ENCODE measurements at places on chromosomes 3 and 15.
A peak's percentile ranks its signal among the peaks of the same experiment; 100 is the strongest.

DNA sequence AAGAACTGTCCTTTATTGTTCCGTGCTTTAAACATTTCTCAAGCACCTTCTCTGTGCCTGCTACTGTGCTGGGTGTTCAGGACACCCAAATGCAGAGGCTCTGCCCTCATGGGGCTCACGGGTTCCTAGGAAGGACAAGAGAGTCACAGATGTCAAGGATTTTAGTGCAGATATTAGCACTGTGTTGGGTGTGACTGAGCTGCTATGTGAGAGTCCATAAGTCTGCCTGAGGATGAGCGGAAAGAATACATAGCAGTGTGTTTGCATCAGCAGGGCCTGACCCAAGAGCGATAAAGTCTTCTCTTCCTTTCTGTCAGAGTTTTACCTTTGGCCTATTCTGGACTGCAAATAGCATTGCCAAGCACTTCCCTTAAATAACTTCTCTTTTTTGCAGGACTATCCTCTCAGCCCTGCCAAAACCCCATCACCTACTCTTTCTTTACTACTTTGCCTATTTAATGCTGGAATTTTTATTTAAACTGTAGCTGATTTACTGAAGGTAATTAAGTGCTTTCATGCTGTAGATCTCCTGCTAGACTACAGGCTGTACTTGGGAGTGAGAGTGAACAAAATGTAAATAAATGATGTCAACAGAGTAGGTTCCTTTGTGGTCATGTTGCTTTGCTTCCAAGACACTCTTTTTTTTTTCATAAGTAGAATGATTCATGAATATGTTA is 459.4 kb upstream of the TPRG1 start:
- no peak for DNase-seq

DNA sequence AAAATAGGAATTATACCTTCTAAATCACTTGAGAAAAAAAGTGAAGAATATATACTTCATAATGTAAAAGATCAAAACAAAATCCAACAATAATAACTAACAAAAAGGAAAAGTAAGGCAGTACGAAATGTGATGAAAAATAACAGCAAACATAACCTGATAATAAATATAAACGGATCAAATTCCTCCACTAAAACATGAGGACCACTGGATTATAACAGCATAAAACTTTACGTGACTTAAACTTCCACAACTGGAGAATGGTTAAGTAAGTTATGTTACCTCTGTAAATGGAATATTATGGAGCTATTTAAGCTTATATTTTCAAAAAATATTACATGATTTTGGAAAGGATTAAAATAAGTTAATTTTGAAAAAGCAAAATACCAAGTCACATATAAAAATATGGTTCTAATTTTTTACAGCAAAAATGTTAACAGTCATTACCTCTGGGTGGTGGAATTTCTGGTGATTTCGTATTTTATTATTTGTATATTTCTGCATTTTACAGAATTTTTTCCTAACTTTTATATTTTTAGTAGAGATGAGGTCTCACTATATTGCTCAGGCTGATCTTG is 7.0 kb downstream of the SLC6A20 start:
- no peak for DNase-seq

DNA sequence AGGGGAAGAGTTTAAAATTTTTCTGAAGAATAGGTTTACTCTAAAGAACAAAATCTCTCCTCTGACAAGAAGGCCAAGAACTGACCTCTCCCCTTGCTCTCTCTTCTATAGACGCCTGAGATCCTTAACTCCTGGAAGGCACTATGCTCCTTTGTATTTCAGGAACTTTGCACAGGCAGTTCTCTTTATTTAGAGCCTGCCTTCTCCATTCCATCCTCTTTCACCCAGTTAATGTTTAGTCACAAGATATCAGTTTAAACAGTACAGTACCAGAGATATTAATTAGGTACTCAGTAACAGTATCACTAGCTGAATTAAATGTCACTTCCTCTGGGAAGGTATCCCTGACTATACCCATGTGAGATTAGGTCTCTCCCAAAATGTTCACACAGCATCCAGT is 33.5 kb downstream of the HERC1 start:
- no peak for DNase-seq

- no peak for DNase-seq
These were observed 106.3 kb upstream of the BOC start for GRCh38 chr3:113105093-113105449.

DNA sequence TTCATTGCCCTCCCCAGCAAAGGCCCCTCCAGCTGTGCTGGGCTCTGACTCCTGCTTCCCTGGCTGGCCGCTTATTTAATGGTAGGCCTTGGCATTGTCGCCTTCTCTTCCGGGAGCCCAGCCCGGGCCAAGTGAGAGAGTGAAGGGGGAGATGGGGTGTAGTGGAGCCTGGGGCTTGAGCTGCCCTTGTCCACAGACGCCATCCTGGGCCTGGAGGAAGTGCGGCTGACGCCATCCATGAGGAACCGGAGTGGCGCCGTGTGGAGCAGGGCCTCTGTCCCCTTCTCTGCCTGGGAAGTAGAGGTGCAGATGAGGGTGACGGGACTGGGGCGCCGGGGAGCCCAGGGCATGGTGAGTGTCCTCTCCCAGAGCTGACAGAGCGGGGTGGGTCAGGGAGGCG is 3.3 kb downstream of the LMAN1L start:
- DNase-seq = no peak

DNA sequence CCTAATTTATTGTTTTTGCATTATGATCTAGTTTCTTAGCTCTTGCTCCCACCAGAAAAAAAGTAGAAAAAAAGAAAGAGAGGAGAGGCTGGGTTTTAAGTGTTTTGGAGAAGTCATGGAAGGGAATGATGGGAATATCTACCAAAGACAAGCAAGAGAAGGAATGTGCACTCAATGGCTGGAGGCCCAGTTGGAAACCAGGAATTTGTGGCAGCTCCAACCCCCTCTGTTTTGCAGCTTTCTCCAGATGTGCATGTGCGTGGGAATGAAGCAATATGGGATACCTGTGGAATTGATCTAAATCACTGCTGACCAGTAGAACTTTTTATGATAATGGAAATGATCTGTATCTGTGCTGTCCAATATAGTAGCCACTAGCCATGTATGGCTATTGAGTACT is 27.1 kb downstream of the EIF2AK4 start:
- DNase-seq = no peak

DNA sequence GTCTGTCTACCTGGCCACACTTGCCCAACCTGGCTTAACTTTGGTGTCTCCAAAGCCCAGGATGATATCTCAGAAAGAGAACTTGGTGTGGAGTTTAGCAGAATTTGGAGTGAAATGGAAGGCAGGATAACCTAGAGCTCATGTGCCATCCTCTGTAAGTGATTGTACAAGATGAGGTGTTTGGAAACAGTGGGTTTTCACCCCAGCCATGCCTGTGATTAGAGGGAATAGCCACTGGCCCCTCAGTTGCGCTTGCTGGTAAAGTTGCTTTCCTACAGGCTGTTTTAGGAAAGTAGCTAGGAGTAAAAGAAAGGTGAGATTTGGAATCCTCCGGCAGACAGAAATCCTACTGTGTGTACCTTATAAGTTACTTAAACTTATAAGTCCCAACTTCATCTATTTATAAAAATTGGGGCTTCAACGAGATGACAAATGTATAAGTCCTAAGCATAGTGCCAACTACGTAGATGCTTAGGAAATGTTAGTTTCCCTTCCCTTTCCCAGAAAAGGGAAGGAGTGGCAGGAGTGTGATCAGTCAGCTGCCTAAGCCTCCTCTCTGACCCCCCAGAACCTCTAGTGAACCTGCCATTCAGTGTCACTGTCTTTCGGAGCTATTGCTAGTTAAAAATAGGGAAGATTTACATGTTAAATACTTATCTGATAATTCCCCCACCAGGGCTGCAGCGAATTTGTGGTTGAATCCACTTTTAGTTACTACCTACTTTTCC is 13.4 kb upstream of the BMF start:
- no peak for DNase-seq

DNA sequence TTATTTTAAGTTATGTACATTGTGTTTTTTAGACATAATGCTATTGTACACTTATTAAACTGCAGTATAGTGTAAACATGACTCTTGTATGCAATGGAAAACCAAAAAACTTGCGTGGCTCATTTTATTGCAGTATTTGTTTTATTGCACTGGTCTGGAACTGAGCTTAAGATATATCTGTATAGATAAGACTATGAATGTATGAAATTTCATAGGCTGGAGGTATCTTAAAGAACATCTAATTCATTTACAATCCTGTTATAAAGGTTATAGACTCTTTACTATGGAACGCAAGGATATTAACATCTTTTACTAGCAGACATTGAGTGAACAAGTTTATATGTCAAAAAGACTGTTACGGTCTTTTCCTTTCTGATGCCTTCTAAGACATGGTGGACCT is 459.4 kb downstream of the IL5RA start:
- no peak for DNase-seq

DNA sequence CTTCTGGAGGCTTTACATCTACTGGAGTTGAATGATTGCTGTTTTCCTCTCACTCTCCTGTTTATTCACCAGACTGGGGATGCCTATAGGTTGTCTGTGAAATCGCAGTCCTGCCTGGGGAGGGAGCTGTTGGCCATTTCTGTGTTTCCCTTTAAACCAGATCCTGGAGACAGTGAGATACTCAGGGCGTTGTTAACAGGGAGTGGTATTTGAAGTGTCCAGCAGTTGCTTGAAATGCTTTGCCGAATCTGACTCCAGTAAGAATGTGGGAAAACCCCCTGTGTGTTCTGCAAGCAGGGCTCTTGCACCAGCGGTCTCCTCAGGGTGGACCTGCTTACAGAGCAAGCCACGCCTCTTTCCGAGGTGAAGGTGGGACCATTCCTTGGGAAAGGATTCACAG is 4.3 kb upstream of the LRRK1 start:
- DNase-seq = no peak

DNA sequence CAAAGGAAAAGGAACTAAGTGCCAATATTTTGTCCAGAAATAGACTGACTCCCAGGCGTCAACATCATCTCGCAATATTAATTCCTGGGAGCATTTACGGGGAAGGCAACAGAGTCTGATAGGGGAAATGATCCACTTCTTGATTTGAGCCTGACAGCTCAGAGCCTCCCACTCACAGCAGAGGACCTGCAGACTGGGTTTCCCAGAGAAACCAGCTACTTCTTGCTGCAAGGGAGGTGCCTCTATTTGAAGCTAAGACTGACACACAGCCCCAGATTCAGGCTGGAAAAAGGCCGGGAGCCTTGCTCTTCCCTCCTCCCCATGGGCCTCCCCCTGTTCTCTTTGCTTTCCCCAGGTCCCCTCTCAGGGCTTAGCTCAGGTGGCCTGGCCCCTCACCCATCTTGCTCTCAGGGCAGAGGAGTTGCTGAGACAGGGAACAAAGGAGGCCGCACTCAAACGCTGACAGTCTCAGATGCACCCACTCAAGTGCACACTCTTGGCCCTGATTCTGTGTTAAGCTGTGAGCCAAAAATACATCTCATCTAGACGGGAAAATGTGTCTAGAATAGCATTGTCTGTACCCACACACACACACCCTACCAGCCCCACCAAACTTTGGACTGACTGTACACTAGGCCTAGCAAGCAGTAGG is 49.8 kb upstream of the DCLK3 start:
- no peak for DNase-seq

- no peak for DNase-seq
These were observed 29.3 kb downstream of the RFT1 start for GRCh38 chr3:53100818-53101466.

- peak; percentile 35 for DNase-seq
These were observed 23.1 kb downstream of the CCDC33 start for GRCh38 chr15:74259292-74259648.

- DNase-seq = peak; percentile 61
These were observed 65.5 kb upstream of the NR2F2 start for GRCh38 chr15:96264801-96265515.

DNA sequence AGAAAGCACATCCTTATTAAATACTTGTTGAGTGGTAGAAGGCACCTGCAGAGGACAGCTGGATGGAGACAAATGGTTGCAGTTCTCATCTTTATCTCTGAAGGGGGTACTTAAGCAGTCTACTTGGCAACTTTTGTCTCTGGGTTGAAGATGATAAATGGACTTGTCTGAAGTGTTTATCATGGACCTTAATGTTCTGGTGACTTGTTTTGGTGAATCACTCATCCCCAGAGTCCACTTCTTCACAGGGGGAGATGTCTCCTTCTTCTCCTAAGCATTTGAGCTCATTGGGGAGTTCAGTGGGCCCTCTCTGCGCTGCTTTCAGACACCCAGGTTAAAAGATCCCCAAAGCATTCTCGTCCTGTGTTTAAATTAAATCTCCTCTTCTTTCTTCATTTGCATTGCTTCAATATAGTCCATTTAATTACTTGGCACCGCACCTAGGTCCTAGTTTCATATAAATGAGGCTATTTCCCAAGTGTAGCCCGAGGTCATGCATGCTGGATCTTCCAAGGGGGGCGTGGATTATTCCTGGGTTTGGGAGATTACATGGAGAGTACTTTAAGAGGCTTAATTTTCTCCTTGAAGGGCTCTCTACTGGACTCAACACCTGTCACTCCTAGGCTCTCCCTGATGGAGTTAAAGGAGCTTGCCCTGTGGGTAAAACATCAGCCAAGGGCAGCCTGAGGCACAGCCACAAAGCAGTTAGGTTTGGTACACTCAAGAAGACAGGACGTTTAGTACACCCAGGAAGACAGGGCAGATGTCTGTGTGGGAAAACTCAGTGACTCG is 239.3 kb upstream of the C2CD4B start:
- no peak for DNase-seq

GRCh38 chr3:89262309-89262929 is 155.0 kb downstream of the EPHA3 start:
- no peak for DNase-seq

DNA sequence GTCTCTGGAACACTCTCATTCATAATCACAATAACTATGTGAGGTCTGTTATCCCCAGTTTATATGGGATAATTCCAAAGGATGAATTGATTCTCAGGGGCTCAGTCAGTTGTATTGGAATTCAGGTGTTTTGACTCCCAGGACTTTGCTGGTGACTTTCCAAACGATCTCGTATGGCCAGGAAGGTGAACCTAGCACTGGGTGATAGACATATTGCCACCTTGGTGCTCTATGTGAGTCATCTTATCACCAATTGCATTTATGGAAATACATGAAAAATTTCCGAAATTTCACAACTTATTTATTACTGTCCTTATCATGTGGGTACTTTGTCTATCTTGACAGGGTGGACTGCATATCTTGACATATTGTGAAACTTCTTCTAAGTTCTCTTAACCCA is 287.3 kb downstream of the WDR72 start:
- no peak for DNase-seq

DNA sequence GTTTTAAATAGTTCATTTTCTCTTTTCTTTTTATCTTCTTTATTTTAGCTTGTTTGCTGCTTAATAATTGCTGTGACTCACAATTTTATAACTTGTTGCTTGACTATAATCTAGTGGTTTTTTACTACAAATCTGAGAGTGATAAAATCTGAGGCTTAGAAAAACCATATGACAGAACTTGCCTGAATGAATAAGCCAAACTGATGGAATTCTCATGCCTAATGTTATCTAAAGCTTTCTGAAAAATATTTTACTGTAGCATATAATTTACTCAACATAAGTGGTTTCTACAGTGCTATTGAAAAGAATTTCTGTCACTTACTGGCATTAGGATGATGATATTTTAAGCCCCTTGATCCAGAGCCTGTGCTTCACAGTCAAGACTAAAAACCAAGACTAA is 175.1 kb downstream of the VGLL3 start:
- no peak for DNase-seq

GRCh38 chr3:34686541-34686940 is 888.1 kb downstream of the PDCD6IP start:
- DNase-seq = no peak
